ENCODE measurements at places on chromosomes 7 and 10.

DNA sequence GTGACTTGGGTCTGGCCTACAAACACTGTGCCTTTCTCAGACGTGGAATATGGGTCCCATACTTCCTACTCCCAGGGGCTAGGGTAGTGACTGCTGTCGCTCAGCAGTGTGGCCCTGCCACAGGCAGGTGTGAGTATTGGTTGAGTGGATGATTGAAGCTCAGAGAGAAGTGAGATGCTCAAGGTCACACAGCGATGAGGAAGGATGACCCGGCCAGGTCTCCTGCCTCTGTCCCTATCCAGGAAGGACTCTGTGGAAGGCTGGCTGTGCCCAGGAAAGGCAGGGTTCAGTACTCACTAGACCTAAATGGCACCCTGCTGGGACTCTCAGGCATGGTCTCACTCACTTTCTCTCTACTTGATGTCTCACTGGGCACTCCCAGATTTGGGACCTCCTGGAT is 2.8 kb downstream of the PRF1 start:
- no peak for DNase-seq

DNA sequence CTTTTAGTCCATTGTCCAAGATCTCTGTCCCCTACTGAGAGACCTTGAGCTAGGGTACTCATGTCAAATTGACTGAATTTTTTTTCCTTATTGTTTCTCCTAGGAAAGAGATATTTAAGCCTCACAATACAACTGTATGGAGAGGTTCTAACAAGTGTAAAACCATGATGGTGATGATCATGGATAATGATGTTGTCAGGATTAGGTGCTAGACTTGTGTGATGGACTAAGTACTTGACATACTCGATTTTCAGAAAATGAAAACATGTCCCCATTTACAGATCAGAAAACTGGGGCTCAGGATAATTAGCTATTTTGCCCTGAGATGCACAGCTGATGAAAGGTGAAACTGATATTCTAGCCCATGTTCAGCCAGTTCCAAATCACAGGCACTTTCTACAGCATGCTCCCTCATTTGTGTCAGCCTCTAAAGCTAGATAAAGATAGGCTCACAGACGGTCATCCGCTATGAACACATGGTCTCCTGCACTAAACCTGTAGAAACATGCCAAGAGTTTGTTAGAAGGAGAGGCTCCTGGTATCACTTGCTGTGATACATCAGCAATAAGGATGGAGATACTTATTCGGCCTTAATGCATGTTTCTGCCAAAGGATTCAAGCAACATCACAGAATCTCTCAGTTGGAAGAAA is 67.6 kb downstream of the CREB3L2 start:
- DNase-seq = no peak

DNA sequence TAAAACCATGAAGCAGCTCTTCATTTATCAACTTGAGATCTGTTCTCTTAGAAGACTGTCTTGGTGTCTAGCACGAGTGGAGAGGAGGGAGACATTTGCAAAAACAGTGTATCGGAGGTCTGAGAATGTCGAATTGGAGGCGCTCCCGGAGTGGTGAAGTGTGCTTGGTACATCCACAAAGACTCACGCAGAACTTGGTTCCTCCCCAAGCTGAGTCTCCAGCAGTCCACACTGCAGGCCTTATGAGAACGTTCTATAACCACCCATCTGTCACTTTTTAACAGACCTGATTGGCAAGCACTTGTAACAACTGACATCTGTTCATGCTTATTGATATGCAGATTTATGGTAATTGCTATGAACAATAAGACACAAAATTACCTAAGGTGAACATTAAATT is 261.6 kb downstream of the CELF2 start:
- no peak for DNase-seq

DNA sequence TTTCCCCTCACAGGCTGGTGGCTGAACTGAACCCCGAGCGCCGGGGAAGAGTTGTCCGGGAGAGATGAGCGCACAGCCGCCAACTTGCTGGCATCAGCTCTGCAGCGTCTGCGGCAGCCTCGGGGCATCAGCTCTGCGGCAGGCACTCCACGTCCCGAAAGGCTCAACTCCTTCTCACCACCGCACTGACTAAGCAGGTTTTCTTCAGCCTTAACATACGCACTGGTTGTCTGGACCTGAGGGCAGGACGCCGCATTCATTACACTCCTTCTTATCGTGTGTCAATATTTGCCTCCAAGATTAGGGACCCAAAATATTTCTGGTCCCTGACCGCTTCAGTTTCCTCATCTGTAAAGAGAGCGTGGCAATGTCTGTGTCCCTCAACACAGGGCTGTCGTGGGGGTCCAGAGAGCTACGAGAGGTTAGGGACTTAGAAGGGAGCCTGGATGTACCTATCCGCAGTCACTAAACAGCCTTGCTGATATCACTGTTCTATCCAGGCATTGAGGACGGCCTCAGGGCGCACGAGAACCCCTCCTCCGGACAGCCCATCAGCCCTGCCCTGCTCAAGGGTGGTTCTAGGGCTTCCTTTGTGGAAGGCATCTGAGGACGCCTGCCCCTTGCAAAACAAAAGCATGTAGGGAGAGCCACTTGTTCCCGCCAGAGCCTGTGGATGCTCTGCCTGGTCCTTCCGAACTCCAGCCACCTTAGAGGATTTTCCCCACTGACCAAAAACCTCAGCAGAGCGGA is 42.8 kb upstream of the FIGNL1 start:
- DNase-seq = no peak
